ENCODE measurements at places on chromosomes 6 and 20. TPM values are rescaled to one million over a fixed set of nuclear protein-coding genes. Genes with fewer than 3 reads are reported as not detected.

CCM2L gene
- 9.9 TPM for polyA plus RNA-seq

DNA sequence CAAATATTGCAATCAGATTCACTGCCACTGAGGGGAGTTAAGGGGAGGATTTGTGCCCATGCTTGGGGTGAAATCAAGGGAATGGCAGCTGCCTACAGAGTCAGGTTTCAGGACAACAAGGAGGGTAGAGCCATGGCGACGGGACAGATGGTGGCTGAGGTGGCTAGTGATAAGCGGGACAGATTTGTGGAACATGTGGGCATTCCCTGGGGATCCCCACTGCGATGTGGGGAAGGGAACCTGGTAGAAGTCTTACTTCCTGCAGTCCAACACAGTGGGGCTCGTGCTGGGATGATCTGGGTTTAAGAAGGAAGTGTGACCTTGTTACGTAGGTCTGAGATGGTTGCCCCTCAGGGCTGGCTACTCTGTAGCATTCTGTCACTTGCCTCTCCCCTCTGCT is 292.0 kb upstream of the JARID2 start:
- DNase-seq = no peak

GRCh38 chr6:147787417-147787816 is 278.9 kb downstream of the SAMD5 start:
- no peak for DNase-seq

- no peak for DNase-seq
Measured at GRCh38 chr6:149111556-149112115, 205.9 kb upstream of the TAB2 start.

DNA sequence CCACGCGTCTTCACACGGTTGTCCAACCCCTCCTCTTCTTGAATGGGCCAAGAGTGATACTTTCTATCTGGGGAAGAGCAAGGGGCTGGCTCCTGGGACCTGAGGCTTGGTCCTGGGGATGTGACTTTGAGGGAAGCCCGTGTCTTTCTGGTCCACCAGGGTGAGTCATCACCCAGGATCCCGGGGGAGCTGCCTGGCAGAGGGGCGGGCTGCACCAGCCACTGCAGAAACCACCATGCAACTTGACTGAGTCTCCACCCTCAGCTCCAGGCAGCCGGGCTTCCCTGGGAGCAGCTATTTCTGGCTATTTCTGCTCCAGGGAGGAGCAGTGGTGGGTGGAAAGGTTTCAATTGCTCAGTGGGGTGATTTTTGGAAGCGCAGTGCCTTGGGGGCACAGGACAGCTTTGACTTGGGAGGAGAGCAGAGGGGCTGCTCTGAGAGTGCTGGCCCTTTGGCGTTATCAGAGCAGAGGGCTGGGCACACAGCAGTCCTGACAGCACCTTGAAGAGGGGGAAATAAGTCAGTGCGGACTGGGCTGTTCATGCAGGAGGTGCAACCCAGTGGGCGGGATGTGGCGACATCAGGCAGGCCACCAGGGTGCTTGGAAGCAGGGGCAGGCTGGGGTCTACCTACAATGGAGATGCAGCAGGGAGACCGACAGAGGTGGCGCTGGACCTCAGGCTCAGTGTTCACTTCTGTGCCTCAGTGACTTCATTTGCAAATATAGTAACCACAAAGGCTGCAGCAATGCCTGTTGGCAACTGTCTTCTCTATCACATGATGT is 45.1 kb upstream of the FAM83D start:
- no peak for DNase-seq

PRND gene
- not detected for polyA plus RNA-seq

DNA sequence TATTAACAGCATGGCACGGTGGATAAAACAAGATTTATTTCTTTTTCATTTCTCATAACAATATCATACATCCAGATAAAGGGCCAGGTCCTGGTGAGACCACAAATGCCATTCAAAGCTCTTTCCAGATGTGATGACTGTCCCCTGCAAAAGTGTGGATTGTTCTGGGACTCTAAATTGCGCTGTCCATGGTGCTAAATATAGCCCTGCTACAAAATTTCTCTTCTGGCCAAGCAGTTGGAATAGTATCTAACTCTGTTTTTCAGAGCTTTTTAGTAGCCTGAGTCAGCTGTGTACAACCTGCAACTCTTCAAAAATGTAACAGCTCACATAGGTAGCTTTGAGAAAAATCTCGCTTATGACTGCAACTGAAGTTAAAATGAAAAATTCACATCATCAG is 115.8 kb downstream of the MANEA start:
- peak; percentile 19 for DNase-seq

RBM24 gene
- polyA plus RNA-seq = 0.47 TPM

- DNase-seq = no peak
Measured at GRCh38 chr6:14799928-14800327, 445.9 kb upstream of the JARID2 start.
